ENCODE measurements at places on chromosomes 2 and 18.

DNA sequence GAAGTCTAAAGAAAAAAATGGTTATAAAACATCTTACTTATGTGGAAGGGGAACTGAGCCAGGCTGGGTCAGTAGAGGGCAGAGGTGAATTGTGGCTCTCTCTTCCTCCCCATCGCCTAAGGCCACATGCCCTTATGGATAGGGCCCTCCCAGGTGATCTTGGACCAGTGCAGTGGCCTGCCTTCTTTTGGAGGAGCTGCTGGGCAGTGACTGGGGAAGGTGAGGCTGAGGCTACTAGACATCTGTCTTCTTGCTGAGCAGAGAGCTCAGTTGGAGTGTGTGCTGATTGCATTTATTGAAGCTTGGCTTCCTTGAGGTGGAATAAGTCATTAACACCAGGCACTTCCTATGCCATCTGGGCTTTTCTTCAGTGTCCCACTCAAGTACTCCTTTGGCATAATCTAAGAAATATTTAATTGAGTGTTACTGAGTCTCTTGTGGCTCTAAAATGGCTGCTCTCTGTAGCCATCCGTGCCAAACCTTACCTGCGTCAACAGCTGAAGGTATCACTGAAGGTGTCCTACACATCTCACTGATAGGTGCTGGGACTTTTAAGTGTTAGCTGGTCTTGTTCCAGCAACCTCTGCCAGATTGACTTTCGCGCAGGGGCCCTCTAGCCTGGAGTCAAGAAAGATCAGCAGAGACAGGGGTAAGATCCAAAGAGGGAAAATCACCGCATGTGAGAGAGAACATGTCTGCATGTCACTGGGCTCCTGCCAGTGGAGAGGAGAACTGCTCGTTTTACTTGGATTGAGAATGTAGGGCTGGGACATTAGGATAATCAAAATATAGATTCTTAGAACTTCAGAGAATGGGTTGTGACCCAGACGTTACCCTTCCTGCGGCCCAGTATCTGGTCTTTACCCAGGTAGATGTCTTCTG lies 256.1 kb downstream of the LTBP1 start:
- no peak for DNase-seq

- DNase-seq: no peak
Measured at GRCh38 chr18:74637070-74637469, 39.4 kb downstream of the ZNF407 start.

GRCh38 chr2:24613154-24613814 lies 122.2 kb downstream of the NCOA1 start:
- peak; percentile 35 for DNase-seq

- peak; percentile 7 for DNase-seq
Measured at GRCh38 chr2:72572501-72572900, 253.3 kb downstream of the EXOC6B start.

GRCh38 chr18:50334546-50335152 lies 40.2 kb upstream of the SKA1 start:
- no peak for DNase-seq

- DNase-seq: no peak
Measured at GRCh38 chr2:105522645-105523044, 123.8 kb upstream of the FHL2 start.

GRCh38 chr2:165017966-165018596 lies 62.8 kb upstream of the SLC38A11 start:
- no peak for DNase-seq

GRCh38 chr2:95362486-95362885 lies 40.0 kb upstream of the FAHD2A start:
- DNase-seq: no peak

DNA sequence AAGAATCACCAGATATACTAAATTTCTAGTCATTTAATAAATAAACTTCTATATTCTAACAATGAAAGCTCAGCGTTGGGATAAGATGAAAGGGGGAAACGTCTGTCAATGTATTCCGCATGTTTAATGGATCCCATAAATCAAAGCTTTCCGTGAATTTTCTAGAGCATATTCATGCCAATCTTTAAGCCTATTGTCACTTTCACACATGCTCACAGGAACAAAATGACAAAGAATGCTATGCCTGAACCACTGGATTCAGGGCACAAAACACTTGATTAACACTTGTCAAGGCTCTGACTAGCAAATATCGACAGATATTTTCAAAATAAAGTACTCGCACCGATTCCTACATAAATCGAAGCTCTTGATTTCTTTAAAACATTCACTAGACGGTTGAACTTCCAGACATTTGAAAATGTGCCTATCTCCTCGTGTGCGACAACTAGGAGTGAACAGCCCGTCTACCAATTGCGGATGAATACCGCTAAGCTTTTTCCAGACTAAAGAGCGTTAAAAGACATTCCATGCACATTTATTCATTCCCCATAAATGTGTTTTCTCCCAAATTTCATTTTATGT lies 1.8 kb downstream of the TLK1 start:
- DNase-seq: no peak

GRCh38 chr18:70261141-70261788 lies 27.6 kb upstream of the SOCS6 start:
- DNase-seq: no peak
